RPMI7951 (cell line): ENCODE measurements at places on chromosomes 13 and 19. TPM values are rescaled to one million over a fixed set of nuclear protein-coding genes. Genes with fewer than 3 reads are reported as not detected.
A peak's percentile ranks its signal among the peaks of the same experiment; 100 is the strongest.

CGB5 gene
- not detected in 2 replicates for total RNA-seq

ZNF112 gene
- total RNA-seq, result 6.2 TPM in 2 replicates

- DNase-seq, result no peak
Measured at GRCh38 chr13:29496241-29496712, 99.2 kb downstream of the SLC7A1 start.

- DNase-seq, result no peak
Measured at GRCh38 chr13:62092949-62093348, 677.3 kb upstream of the PCDH20 start.

- DNase-seq, result no peak
Measured at GRCh38 chr19:6750062-6750461, 10.6 kb downstream of the TRIP10 start.

DNA sequence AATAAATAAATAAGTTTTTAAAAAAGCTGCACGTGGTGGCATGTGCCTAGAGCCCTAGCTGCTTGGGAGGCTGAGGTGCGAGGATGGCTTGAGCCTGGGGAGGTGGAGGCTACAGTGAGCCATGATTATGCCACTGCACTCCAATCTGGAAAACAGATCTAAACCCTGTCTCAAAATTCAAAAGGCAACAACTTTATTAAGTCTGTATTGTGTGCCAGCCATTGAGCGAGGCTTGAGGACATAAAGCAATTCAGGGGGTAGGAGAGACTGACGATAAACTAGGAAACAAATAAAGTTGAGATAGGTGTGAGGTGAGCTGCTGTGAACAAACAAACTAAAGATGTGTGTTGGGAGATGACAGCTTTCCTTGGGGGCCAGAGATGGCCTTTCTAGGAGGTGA is 8.7 kb downstream of the CELF5 start:
- DNase-seq, result no peak

DNA sequence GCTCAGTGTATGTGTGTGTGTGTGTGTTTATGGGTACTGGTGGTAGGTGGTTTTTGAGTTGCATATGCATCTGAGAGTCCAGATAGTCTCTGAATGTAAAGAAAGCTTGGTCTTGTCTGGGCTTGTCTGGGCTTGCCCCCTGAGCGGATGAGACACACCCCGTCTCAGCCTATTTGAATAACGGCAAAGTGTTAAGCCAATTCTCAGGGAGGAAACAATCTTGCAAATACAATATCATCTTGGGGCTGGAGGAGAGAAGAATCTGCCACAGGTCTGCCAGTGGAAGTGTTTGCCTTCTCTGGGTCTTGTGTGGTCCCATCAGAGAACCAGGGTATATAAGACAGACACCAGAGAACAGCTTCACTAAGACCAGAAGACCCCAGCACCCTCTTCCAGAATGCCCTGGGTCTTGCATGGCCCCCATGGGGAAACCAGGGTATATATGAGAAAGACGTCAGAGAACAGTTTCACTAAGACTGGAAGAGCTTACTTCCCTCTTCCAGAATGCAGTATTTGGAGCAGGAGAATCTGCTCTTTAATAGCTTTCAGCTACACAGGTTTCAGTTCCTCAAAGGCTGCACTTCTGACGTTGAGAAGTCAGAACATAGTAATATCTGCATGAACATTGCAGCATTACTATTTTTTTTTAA is 13.3 kb downstream of the CD70 start:
- DNase-seq, result no peak

GRCh38 chr13:79692846-79693245 is 211.9 kb downstream of the NDFIP2 start:
- peak; percentile 63 for DNase-seq

DNA sequence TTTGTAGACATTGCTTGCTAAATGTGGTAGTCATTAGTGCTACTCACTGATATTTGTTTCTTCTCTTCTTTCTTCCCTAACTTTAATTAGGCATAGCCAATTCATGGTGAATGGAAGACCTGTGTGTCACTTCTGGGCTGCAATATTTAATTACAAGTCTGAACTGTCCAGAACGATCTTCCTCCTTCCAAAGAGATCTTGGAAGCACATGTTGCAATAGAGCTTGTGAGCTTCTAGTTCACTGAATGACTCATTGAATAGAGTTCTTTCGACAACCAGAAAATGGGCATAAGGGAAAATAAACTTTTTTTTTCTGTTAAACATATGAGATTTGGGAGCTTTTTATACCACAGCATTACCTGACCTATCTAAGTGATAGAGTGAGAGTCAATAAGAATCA is 1264.6 kb downstream of the PCDH9 start:
- DNase-seq, result peak; percentile 0
